ENCODE measurements at places on chromosomes 11 and 22. TPM values are rescaled to one million over a fixed set of nuclear protein-coding genes. Genes with fewer than 3 reads are reported as not detected.

The GUCY1A2 gene
- total RNA-seq: not detected

The MDK gene
- total RNA-seq: 601 TPM

The LRRC32 gene
- total RNA-seq: 0.84 TPM

The OR5A2 gene
- total RNA-seq: not detected

The GTPBP1 gene
- 47.2 TPM for total RNA-seq

The CFAP300 gene
- total RNA-seq: 2.2 TPM

The USP47 gene
- 50.4 TPM for total RNA-seq

All from Caco-2 (cell line).